ENCODE measurements at places on chromosomes 7 and 10.

- peak; percentile 63 for DNase-seq
Measured at GRCh38 chr7:150378115-150378852, 846 bp upstream of the ZNF775 start.

DNA sequence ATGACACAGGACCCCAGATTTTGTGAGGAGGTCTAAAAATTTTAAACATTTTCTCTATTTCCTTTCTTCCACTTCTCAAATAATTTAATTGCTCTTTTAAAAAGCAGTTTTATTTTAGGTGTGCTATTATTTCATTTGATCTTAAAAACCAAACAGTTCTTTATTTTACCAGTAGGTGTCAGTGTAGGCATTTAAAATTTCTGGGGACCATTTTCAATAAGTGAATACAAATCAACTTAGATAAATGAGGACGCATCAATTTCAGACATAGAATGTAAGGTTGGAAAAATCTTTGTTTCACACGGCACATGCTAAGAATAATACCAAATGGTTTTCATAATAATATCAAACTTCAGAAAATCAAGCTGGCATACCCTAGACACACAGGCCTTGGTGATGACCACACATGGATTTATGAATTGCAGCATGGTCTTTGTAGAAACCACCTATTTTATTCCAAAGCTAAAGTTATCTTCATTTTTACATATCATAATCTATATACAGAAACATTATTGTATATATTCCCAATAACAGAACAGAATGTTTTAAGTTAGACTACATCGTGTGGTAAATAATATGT, 127.6 kb upstream of the SLC26A5 start:
- DNase-seq: peak; percentile 50

- no peak for DNase-seq
Measured at GRCh38 chr7:65387891-65388290, 14.2 kb downstream of the ZNF92 start.

- DNase-seq: no peak
Measured at GRCh38 chr10:65273115-65273514, 1652.7 kb upstream of the LRRTM3 start.

DNA sequence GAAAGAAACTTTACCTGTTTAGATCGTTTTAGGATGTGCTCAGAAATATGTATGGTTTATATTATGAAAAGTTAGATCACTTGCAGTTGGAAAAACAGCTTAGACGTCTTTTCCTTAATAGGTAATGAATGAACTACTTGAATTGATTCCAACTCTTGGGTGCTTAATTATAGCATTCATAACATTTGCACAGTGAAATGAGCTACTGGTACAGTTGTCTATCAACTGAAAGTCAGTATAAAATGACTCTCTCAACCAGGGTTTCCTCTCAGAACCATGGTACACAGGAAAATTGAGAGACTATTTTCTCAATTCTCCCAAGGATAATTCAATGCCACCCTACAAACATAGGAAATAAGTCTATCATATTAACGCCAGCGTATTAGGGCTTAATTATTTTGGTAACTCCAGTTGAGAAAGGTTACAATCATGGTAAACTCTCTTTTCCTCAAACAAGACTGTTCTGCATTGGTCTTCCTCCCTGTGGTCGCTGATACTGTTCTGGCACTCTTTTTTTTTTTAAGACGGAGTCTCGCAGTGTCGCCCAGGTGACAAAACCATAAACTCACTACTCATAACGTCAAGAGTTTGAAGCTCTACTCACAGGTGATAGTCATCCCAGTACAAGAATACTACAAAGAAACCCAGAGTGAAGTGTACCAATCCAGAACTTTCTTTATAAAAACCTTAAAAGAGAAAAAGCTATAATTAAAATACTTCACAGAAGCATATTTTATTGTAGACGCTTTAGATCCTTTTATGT, 2.0 kb downstream of the ANLN start:
- DNase-seq: no peak

DNA sequence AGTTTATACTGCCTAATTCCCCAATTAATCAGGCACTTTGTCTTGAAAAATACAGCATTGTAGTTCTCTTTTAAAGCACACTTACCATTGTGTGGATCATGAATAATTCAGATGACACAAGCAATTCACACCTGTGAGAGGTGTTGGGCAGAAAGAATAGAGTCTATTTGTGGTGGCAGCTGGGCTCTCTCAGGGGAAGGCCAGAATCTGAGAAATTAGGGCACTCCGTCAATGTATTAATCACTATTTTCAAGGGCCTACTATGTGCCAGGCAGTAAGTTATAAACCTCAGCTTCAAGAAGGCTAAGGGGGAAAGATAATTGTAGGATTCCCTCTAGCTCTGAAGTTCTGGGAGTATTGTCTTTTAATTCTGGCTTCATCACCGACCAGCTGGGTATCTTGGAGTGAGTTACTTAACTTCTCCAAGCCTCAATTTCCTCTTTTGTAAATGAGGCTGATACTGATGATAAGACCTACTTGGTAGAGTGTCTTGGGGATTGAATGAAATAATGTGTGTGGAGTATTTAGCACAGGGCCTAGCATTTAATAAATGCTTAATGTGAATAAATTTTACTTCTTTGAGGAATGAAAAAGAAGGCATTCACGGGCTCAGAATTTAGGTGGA, 2.5 kb downstream of the CHN2 start:
- DNase-seq: no peak

DNA sequence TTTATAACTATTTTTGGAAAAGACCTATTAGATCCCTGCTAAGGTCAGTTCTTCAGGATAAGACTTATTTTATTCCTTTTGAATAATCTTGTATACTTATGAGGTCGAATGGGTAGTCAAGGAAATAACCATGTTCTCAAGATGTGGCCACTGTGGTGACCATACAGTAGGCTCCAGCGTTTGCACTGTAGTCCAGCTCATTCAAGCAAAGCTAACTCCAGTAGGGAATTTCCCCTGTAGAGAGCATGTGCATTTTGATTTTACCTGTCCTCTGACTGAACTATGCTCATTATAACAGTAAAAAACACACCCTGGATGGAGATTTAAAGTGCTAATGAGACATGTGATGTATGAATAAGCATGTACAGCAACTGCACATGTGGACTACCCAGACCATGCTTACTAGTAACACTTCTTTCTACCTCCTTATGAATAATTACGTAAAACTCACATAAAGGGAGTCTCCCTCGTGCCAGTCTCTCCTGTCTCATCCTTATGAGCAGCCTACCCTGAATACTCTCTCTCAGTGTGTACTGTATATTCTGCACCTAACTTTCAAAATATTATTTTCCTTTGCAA, 32.4 kb upstream of the SEMA3E start:
- no peak for DNase-seq

- DNase-seq: peak; percentile 95
Measured at GRCh38 chr10:598415-599170, 90.9 kb downstream of the DIP2C start.

DNA sequence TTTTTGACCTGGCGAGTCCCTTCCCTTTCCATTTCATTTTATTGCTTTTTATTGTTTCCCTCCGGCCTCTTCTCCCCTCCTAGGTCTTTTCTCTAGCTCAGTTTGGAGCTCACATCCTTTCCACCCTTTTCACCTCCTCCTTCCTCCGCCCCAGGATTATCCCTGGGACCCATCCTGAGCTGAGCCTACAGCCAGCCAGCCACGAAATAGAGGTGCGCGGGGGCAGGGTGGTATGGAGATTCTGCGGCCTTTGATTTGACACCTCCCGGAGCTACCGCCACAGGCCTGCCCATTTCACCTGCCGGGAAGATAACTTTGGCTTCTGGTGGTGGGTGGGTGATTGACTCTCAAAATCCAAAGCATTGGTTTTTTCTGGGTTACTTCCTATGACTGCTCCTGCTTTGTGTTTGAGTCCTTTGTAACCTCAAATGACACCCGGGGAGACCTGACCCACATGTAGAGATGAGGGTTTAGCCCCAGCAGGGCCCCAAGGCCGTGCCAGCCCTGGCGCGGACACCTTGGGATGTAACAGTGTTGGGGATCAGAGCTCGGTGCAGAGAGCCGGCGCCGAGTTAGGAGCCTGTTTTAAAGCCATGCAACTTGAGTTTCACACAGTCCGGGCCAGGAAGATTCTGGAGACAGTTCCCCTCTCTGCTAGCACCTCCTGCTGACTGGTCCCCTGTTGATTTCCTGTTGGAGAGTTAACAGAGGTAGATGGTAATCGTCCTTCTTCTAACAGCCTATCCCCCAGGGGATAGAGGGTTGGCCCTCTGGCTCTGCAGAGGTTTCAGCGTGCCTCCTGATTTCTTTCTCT, 1.5 kb downstream of the DUSP5 start:
- DNase-seq: peak; percentile 62

- no peak for DNase-seq
Measured at GRCh38 chr10:95543459-95543858, 17.7 kb downstream of the SORBS1 start.

DNA sequence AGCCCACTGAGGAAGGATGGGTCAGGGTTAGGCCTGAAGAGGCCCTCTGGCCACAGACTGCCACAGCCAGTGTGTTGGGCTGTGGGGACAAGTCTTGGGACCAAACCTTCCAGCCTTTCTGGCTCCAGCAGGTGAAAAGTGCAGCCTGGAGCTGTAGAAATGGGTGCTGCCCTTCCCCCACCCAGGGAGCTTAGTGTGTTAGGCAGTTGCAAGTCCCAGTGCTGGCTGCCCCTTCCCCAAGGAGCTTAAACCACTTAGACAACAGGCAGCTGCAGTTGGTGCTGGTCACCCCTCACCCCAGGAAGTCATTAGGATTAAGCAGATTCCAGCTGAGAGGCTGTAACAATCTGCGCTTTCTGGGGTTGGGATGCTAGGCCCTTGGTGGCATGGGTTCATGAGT, 563.3 kb downstream of the NRG3 start:
- no peak for DNase-seq

DNA sequence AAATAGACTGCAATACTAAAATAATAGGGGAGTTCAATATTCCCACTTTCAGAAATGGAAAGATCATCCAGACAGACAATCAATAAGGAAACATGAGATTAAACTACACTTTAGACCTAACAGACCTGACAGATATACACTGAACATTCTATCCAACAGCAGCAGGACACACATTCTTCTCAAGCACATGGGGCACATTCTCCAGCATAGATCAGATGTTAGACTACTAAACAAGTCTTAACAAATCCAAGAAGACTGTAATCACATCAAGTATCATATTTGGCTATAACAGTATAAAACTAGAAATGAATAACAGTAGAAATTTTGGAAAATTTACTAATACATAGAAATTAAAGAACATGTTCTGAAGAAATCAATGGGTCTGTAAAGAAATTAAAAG, 458.9 kb upstream of the ANKRD30A start:
- peak; percentile 48 for DNase-seq

Data from iris pigment epithelial cell (primary cell).